D721Med (cell line): ENCODE measurements at places on chromosomes 7 and 10.

DNA sequence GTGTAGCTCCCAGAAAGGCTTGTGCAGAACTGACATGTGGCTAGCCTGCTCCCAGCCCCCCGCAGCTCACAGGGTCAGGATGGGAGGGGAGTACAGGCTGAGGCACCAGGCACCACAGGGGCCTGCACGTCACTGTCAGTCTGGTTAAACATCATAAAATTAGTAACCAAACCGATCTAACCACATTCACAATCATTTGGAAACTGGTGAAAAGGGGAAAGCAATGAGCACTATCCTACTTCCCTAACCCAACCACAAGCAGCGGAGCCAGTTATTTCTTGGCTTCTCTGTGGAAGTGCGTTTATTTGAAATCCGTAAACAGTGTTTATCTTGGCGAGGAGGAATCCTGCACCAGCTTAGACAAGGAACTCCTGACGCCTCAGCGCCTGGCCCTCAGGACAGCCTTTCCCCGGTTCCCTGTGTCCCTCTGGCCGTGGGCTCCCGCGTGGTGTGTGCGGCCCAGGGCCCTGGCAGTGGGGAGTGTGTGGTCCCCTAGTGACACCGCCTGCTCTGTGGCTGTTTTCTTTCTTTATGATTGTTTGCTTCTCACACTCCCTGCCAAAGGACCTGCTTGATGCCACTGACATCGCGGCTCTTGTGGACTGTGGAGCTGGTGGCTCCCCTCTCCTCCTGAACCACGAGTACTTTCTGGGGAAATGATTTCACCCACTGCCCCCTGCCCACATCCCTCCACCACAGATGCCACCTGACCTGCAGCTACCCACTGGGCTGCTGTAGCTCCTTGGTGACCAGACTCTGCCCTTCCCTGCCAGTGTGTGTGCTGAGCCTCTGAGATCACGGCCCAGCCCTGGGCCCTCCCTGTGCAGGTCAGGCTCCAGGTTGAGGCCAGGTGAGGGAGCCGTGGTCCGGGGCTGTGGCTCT, 38.0 kb downstream of the INPP5A start:
- no peak for DNase-seq

DNA sequence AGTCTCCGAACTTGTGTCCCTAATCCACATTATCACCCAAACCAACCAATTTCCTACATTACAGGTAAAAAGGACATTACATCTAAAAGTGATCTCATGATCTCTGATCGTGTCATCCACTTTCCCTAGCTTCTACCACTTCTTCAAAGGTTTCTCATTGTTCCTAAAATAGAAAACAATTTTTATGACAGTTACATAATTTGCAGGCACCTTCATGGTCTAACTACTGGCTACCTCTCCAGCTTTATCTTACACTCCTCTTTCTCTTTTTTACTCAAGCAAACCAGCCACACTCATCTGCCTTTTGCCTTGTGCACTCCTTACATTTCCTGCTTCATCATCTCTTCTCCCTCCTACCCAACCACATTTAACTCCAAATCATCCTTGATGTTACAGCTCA, 886.7 kb upstream of the SORCS1 start:
- no peak for DNase-seq

DNA sequence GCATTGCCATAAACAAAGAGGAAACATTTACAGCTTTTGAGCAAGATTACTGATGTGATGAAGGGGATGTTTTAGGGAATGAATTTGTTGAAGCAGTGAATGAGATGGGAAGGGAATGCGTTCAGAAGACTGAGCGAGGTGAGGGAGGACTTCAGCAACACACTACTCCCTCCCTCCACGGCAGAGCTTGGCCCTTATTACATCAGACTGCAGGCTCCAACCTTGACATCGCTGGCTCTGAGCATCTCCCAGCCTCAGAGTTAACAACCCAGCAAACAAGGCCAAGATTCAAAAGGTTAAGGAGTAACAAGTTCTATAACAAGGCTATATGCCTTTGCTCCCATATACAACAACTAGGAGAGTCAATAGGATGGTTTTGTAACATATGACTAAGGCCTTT, 164.4 kb downstream of the ELMO1 start:
- no peak for DNase-seq

- DNase-seq = no peak
These were observed 192.3 kb downstream of the COBL start for GRCh38 chr7:51124321-51124720.

GRCh38 chr10:59580026-59580863, 129.4 kb downstream of the SLC16A9 start:
- peak; percentile 17 for DNase-seq

DNA sequence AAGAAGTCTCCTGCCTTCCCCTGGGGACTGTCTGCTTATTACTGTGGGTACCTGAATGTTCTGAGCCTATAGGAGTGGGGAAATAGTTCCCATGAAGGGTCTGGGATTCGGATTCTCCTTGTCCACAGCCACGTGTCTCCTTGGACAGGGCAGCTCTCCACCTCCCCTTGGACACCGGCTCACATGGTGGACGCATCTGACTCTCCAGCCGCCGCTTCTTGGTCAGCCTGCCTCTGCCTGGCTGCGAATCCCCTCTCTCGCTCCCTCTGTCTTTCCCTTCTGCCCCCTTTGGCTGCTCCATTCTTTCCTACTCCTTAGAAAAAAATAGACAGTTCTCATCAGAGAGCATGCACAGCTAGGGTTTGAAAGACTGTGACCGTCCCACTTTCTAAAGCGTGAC, 46.9 kb downstream of the JAKMIP3 start:
- DNase-seq = no peak

DNA sequence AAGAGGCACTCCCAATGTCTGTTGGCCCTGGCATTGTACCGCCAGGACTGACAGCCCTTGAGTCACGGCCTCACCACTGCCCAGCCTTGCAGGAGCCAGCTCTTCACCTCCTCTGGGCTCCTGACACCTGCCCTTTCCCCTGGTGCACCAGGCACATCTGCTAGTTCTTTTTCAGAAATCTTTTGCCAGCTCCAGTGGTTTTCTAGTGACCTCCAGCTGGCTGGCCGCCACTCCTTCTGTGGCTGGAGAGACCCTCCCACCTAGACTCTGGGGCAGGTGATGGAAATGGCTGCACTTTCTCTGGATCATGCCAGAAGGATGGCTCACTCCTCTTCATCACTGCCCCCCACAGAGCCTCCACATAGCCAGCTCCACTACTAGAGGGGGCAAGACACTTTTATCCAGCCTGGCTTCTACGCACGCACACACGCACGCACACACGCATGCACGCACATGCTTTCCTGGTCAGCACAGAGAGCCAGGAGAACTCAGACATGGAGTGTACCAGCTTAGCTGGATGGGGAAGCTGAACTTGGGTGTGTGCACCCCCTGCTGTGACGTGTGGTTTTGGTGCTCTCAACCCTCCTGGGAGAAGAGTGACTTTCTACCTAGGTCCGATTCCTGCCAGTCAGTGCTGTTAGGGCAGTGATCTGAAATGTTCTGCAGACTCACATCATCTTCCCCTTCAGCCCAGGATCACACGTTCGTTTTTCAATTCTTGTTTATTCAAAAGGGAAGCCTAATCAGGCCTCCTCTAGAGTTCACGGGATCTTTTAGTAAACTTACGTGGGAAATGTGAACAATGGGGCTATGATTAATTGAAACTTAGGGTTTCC, 222.0 kb downstream of the PRPF18 start:
- no peak for DNase-seq

- no peak for DNase-seq
These were observed 33.5 kb upstream of the ENO4 start for GRCh38 chr10:116815641-116816415.

DNA sequence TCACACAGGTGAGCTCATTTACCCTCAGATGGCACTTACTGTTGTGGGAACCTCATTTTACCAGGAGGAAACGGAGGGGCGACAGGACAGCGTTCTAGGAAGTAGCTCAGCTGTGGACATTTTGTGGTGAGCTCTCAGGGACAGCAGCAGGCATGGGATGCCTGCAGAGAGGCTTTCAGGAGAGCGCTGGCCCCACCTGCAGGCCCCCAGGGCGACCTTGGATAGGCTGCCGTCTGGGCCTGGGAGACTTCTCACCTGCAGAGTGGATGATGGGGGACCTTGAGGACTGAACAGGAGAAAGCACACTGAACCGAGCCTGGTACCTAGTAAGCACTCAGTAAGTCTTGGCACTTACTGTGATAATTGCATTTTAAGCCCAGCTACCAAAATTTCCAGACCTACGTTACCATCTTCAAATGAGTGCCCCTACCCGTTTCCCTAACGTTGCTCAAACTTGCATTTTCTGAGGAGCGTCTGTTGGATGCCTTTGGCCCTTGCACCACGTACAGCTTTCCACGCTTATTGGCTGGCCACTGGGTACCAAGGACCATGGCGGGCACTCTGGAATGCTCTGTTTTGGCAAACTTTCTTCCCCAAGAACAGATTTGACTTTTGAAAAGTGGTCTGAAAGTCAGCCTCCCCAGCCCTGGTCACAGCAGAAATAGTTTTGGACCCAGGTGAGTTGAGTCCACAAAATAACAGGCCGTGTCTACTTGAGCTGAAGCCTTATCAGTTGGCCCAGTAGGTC, 223.4 kb downstream of the EBF3 start:
- no peak for DNase-seq

GRCh38 chr7:140304191-140304799, 94.0 kb downstream of the SLC37A3 start:
- DNase-seq = no peak
